ENCODE measurements at places on chromosomes 6 and 20. TPM values are rescaled to one million over a fixed set of nuclear protein-coding genes. Genes with fewer than 3 reads are reported as not detected.
A peak's percentile ranks its signal among the peaks of the same experiment; 100 is the strongest.

GRCh38 chr6:37516920-37517405 lies 17.3 kb upstream of the CCDC167 start:
- DNase-seq: no peak

DNA sequence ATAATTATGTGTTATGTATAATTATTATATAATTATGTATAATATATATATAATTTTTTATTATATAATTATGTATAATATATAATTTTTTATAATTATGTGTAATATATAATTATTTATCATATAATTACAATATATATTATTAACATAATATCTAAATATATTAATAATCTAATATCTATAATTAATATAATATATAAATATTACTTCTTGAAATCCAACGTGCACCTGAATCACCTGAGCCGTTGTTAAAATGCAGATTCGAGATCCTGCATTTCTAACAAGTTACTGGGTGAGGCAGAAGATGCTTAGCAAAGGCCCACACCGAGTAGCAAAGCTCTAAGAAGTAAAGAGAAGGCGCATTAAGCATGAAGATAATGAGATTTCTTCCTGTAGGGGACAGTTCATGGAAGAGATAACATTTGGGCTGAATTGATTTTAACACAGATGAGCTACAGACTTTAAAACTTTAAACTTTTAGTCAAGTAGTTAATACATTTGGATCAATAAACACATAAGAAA lies 406.4 kb upstream of the PLCB4 start:
- no peak for DNase-seq

DNA sequence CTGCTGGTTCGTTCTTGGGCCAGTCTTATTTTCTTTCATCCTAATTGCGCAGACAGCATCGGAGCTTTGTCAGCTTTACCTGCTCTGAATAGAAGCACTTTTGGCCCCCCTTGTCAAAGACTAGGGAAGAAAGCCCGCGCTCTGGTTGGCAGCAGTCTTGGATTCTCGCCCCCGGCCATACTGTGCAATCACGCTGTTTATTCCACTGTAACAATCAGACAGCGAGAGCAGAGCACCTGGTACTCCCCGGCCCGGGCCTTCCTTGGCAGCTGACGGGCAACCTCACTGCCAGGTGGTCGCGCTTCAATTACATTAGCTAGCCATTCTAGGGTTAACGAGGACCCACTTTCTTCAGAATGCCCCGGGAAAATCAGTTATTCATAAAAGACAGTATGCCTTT lies 72.6 kb downstream of the INSM1 start:
- DNase-seq: no peak

GRCh38 chr6:33812669-33813068 lies 8.9 kb upstream of the MLN start:
- DNase-seq: no peak

DNA sequence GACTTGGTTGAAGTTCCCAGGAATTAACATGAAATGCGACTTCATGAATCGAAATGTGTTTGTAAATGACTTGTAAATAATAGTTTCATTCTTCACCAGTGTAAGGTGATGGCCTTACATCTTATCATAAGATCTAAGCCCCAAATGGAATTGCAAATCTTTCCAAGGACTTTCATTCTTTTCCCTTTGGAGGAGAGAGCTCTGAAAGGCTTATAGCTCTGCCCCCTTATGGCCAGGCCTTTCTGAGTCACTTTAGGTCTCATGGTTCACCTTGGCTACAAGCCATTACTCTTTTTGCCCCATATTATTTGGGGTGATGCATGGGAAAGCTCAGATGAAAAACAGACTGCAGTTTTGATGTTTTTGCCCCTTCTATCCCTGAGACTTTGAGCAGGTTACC lies 209.1 kb upstream of the BMP2 start:
- no peak for DNase-seq

DNA sequence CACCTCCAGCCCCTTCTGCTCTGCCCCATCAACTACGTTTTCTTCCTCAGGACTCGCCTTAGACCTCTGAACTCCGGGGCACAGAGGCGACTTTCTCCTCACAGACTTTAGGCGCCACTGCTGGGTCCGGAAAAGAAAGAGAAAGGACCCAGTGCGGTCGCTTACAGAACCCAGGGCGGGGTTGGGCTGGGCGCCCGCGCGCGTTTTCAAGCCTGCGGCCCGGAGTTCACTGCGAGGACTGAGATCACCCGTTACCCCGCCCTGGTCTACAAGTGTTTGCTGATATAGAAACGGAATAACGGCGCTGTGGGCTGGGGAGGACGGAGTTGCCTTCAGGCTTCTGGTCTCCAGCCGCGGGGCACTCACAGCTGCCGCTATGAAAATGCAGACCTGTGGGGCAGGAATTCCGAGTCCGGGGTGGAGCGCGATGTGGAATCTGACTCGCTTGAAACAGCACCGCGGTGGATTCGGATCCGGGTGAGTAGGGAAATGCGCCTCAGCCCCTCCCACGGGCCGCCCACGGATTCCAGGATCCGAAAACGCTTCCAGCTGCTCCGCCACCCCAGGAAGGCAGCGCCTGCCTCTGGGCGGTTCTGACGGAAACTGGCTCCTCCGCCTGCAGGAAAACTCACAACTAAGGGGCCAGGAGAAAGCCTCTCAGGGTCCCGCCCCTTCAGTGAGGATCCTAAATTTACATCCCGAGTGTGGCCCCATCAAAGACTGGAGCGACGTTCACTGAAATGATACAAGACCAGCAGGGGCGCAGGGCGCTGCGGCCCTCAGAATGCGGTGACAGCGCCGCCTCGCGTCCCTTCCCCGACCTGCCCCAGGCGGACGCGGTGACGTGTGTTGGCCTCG lies 29.4 kb downstream of the HLA-F start:
- DNase-seq: peak; percentile 90

DNA sequence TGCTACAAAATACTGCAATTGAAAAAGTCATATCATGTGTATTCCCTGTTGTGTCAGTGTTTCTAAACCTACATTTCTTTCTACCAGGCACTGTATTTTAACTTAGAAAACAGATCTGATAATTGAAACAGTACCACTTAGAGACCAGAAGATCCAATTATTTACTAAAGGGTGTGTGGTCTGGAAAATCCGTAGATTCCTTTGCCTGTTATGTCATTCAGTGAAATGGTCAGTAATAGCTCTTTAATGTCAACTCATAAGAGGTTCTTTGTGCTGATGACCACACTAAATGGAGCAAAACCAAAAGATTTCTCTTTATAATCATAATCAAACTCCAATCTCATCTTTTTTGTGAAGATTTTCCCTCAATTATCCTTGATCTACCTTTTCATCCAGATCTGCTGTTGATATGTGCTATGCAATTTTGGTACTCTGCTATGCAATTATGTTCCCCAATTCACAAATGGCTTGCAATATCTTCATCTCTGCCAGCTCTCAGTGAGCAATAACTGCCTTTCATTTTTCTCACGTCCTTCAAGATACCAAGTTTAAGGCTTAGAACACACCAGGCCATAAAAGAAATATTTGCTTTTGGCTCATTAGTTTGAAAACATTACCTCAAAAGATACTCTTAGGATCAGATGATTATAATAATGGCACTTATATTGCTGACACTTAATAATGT lies 165.5 kb downstream of the MOXD1 start:
- no peak for DNase-seq

SUMO4 gene
- 5.0 TPM for total RNA-seq

- no peak for DNase-seq
These were observed 15.6 kb downstream of the PM20D2 start for GRCh38 chr6:89161326-89162046.

RGL2 gene
- total RNA-seq: 163 TPM

GRCh38 chr20:3842348-3842930 lies 4.2 kb upstream of the MAVS start:
- no peak for DNase-seq

OR12D3 gene
- not detected for total RNA-seq

DNA sequence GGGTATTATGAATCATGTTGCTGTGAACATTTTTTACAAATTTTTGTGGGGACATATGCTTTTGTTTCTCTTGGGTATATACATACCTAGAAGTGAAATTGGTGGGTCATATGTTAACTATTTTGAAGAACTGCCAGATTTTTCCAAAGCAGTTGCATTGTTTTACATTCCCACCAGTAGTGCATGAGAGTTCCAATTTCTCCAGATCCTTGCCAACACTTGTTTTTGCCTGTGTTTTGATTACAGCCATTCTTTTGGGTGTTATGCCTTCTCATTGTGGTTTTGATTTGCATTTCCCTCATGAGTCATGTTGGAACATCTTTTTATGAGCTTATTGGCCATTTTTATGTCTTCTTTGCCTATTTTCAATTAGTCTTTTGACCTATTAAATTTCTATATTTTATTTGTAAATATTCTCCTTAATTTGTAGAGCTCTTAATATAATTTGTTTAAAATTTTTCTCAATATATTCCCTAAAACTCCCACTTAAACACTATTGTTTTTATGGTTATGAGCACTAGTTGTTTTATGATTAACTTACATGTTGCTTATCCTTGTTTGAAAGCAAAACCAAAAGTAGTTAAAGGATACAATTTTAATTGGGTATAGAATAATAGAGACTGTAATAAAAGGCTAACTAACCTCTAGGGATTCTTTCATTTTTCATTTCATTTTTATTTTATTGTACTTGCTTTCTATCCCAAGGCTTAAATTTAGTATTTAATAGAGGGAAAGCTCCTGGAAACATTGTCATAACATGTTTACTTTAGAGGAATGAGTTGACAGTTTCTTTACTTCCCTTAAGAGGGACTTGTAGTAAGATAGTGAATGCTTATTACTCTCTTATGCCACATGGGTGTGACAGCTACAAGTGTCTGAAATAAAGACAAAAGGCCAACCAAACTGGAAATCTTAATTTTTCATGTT lies 5.5 kb downstream of the UBR2 start:
- DNase-seq: no peak

- no peak for DNase-seq
These were observed 803 bp upstream of the SRXN1 start for GRCh38 chr20:653590-654416.

DNA sequence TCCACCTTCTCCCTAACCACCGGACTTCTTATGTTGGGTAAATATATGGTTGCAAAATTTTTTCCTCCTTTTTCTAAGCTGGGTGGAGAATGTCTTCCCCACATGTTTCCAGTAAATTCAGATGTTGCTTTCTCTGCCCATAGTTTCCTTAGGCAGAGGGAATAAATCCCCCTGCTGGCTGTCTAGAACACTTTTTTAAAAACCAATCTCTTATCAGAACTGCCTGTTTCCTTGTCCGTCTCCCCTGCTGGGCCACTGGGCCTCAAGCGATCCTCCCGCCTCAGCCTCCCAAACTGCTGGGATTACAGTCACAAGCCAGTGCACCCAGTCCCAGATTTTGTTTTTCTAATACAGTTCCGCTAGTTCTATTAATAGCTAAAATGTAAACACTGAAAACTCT lies 9.9 kb upstream of the WFDC2 start:
- DNase-seq: no peak

- DNase-seq: no peak
These were observed 25.1 kb downstream of the CAP2 start for GRCh38 chr6:17418281-17419188.

- DNase-seq: no peak
These were observed 613 bp upstream of the SASH1 start for GRCh38 chr6:148342100-148342349.

- no peak for DNase-seq
These were observed 119.2 kb upstream of the ASCC3 start for GRCh38 chr6:101000341-101000740.

EYA4 gene
- 4.1 TPM for total RNA-seq

DNA sequence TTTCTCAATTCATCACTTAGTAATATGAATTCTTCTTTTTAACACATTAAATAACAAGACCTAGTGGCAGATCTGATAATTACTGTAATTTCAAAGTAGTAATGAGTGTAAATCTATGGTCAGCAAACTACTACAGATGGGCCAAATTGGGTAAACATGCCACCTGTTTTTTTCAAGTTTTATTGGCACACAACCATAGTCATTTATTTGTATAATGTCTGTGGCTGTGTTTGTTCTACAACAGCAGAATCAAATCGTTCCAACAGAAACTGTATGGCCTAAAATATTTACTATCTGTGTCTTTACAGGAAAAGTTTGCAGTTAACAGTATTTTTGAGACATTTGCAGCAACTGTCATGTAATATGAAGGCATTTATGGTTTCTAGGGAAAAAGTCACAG lies 86.1 kb upstream of the EYA2 start:
- no peak for DNase-seq

- DNase-seq: no peak
These were observed 52.5 kb downstream of the ERMARD start for GRCh38 chr6:169803816-169804340.

GINS1 gene
- 3.8 TPM for total RNA-seq

GRCh38 chr6:100230115-100230952 lies 234.4 kb downstream of the SIM1 start:
- DNase-seq: no peak

LRRC1 gene
- 46.9 TPM for total RNA-seq

- no peak for DNase-seq
These were observed 183.6 kb downstream of the UTRN start for GRCh38 chr6:144468709-144469108.

DNA sequence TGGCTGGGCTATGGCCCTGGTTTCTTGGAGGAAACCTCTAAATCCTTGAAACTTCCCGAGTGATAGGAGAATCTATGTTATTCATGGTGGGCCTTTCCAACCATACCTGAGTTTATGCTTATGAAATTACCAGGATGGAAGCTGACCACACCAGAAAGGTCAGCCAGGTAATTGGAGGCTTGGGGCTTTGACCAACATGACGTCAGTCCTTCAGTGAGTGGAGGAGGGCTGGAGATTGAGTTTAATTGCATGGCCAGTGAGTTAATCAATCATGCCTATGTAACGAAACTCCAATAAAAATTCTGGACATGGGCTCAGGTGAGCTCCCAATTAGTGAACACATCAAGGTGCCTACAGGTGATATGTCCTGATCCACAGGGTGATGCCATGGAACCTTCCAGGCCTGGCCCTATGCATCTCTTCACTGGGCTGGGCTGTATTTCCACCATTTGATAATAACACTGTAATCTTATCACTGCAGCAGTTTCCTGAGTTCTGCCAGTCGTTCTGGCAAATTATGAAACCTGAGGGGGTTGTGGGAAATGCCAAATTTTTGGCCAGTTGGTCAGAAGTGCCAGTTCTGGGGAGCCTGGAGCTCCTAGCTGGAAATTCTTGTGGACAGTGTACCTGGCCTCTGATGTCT lies 106.5 kb downstream of the CDH26 start:
- no peak for DNase-seq

VSTM2L gene
- 7.1 TPM for total RNA-seq

- no peak for DNase-seq
These were observed 97.7 kb downstream of the RFX6 start for GRCh38 chr6:116974526-116975316.

VARS2 gene
- total RNA-seq: 33.2 TPM

GRCh38 chr6:126804332-126805064 lies 314.0 kb upstream of the RSPO3 start:
- DNase-seq: no peak

- no peak for DNase-seq
These were observed 490.4 kb downstream of the CDKAL1 start for GRCh38 chr6:21024616-21025015.

DNA sequence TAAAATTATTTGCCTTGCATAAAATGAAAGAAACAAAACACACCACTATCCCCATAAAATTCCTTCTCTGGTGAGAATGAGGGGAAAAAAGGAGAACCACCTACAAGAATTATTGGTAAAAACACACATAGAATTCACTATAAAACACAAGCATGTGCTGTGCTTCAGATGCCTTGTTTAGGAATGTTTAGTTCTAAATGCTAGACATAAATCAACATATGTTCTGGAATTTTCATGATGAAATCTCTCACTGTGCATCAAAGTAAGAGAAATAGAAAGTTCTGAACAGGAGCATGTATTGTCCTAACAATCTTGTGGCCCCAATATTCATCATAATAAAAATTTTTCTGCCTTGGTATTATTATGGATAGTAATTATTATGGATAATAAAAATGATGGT lies 111.0 kb downstream of the PLCB4 start:
- DNase-seq: no peak

Data from ureter (tissue), 1 donor.